ENCODE measurements at places on chromosomes 5 and 9. TPM values are rescaled to one million over a fixed set of nuclear protein-coding genes. Genes with fewer than 3 reads are reported as not detected.

The ZDHHC11 gene
- total RNA-seq = 3.6 TPM

- no peak for DNase-seq
Measured at GRCh38 chr5:103867857-103868598, 305.4 kb upstream of the NUDT12 start.

The PCDHB12 gene
- total RNA-seq = not detected

DNA sequence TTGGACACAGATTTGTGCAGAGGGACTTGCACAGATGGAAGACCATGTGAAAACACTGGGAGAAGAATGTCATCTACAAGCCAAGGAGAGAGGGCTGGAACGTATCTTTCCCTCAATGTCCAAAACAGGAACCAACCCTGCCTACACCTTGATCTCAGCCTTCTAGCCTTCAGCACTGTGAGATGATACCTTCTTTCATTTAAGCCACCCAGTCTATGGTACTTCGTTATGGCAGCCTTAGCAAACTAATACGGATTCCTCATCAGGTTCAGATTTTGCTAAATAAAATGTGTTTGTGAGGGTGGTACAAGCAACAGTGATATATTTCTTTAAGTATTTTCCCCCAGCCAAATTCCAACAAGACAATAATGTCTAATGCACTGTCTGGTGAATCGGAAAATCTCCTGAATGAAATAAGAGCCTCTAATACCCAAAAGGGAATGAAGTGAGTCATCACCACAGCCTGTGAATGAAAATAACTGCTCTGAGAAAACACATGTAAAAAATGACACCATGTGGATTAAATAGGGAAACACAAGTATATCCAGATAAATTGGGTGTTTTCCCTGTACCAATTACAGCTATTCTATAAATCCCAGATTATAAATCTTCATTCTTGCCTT lies 182.8 kb upstream of the TARS1 start:
- no peak for DNase-seq

DNA sequence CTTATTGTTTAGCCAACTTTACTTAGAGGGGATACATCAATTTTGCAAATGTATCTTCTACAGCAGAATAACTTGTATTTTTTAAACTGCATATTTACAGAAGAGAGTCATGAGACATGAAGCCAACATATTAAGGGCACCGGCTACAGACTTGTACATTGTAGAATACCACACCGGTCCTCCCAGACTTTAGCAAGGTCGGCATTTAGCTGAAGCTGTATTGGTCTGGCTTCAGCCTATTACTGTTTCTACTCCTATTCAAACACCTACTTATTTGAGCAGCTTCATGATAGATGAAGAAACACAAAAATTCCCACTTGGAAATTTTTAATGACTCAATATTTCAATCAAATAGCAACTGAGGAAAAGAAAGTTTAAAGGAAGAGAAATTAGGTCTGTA lies 33.0 kb downstream of the NR3C1 start:
- no peak for DNase-seq

GRCh38 chr5:10567121-10567591 lies 3.3 kb downstream of the ANKRD33B start:
- DNase-seq = no peak

DNA sequence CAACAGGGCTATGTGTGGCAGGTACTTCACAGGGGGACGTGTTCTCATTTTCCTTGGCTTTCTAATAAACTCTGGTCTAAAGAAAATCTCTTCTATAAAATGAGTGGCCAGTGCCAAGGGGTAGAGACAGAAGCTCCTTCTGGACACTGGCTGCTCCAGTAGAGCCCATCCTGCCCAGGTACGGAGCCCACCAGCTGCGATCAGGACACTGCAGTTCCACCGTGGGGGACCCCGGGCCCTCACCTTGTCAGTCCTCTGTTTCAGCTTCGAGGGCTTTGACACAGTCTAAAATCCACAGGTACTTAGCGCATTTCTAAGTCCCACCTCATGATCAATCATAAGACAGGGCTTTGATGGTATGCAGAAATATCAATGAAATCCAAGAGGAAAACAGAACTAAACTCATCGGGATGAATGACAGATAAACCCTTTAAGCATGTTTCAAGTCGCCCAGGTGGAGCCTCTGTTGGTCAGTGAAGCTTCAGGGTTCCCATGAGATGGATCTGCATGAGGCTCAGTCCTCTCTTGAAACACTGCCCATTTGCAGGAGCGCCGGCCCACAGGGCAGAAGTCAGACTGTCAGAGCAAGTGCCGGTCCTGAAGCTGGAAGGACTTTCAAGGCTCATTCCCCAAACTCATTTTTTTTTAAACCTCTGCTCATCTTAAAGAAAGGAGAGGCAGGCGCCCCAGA lies 20.3 kb upstream of the TERT start:
- DNase-seq = no peak

- no peak for DNase-seq
Measured at GRCh38 chr5:97135868-97136267, 6.5 kb downstream of the LIX1 start.

The MIGA2 gene
- total RNA-seq = 42.7 TPM

The ACTL7A gene
- total RNA-seq = not detected

DNA sequence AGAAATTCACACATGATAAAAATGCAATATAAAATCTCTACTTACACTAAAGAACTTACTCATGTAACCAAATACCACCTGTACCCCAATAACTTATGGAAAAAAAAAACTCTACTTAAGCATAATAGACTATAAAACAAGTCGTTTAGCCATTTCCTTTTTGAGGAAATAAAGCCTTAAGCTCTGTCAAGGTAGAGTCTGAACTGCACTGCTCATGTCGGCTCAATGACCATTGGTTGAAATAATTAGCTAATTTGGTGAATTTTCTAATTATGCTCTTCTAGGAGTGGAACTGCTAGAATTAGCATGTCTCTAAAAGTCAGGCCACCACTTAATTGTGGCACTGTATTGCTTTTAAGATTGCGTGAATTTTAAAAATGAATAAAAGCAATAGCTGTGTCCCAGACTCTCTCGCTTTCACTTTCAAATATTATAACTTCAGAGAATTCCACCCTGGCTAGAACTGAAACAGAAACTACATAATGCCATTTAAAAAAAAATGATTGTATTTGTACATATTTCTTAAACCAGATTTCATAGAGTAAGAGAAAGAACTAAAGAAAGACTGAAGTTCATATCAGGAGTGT lies 113.0 kb upstream of the PCA3 start:
- DNase-seq = no peak

GRCh38 chr5:58767104-58767503 lies 184.2 kb downstream of the RAB3C start:
- DNase-seq = no peak

GRCh38 chr5:179795049-179795862 lies 1.5 kb downstream of the LTC4S start:
- DNase-seq = no peak

DNA sequence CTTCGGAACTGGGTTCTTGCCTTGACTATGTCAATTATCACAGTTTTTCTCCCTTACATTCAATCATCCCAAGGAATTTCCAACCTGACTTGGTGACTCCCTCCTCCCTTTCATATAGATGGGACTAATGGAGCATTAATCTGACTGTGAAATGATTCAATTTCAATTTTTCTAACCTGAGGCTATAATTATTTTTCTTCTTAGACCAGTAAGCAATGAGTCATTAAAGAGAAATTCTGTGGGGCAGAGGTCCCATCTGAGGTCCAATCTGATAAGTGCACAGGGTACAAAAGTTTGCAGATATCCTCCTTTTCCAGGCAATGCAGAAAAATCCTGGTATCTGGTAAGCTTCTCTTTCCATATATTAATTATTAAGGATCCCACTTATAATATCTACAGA lies 18.9 kb downstream of the PDE4D start:
- DNase-seq = no peak

The SYNPO gene
- 0.14 TPM for total RNA-seq

DNA sequence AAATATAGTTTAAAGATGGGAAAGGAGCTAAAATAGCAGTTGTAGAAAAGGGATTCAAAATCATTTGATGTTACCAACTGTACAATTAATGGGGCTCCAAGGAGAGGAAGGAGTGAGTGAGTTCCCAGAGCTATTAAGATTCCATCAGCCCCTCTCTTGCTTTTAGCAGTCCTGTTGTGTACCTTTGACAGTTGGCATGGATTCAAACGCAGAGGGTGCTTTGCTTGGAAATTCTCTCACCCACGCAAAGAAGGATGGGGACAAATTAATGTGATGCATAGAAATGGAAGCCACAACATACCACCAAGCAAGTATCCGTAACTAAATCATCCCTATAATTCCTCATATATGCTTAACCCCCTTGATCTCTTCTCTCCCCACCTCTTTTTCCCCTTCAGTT lies 461.3 kb downstream of the EBF1 start:
- no peak for DNase-seq

The EMB gene
- 41.4 TPM for total RNA-seq

- no peak for DNase-seq
Measured at GRCh38 chr5:78562714-78563330, 85.8 kb downstream of the LHFPL2 start.

The IL11RA gene
- 12.1 TPM for total RNA-seq

- no peak for DNase-seq
Measured at GRCh38 chr5:58149746-58150145, 310.1 kb downstream of the PLK2 start.

GRCh38 chr9:2493529-2493928 lies 128.1 kb upstream of the VLDLR start:
- DNase-seq = no peak

The PIP5K1B gene
- total RNA-seq = 0.42 TPM

DNA sequence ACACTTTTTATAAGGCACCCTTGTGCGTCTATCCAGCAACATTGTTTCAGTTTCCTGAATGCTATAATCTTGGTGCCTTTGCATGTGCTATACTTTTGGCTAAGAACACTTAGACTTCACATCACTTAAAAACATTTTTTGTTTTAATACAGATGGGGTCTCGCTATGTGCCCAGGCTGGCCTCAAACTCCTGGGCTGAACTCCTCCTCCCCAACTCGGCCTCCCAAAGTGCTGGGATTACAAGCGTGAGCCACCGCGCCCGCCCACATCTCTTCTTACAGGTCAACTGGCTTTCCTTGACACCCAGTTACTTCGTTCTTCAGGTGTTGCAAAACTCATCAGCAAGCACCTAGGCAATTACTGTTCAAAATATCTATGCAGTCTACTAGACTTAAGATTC lies 943 bp upstream of the ZNF131 start:
- no peak for DNase-seq

Measured in activated naive CD4-positive, alpha-beta T cell treated with anti-CD3 and anti-CD28 coated beads for 36 hours (primary cell).